ENCODE measurements at places on chromosomes 13 and 19.

GRCh38 chr13:36857253-36857652 lies 38.2 kb downstream of the RFXAP start:
- DNase-seq, result no peak

DNA sequence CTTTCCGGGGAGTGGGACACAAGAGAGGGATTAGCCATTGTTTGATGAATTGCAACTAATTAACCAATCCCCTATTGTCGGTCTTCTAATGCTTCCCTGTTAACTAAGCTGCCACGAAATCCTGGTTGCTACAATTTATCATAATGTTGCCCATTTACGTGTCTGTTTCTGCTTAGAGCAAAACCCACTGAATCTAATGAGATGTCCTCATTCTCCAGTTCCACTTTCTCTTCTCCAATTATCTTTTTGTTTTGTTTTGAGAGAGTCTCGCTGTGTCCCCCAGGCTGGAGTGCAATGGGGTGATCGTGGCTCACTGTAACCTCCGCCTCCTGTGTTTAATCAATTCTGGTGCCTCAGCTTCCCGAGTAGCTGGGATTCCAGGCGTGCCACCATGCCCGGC lies 5.2 kb upstream of the DPP9 start:
- DNase-seq, result no peak

DNA sequence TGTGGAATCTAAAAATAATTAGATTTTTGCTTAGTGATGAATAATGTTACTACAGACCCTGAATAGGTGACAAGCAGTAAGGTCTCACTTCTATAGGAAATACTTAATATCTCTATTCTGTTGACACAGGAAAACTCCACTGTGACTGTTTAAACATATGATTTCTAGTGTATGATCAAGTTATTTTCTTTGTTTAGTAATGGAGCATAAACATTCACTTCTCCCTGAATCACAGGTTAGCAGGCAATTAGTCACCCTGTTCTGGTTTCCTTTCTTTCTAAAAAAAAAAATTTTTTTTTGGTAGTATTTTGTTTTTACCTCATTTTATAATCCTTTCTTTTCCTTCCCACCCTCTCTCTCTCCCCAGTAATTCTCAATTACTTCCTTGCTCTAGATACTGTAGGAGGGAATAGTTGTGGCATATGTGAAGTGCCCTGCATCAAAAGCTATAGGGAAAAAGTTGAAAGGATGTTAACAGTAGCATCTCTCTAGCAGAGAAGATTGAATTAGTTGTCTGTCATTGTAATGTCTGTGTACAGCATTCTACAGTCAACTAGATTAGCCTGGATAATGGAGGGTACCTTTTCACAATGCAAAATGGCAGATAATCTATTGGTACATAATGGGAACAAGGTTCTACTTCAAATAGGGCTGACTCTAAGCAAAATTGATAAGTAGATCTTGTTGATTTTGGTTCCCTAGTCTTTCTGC lies 3.5 kb downstream of the HS6ST3 start:
- no peak for DNase-seq

DNA sequence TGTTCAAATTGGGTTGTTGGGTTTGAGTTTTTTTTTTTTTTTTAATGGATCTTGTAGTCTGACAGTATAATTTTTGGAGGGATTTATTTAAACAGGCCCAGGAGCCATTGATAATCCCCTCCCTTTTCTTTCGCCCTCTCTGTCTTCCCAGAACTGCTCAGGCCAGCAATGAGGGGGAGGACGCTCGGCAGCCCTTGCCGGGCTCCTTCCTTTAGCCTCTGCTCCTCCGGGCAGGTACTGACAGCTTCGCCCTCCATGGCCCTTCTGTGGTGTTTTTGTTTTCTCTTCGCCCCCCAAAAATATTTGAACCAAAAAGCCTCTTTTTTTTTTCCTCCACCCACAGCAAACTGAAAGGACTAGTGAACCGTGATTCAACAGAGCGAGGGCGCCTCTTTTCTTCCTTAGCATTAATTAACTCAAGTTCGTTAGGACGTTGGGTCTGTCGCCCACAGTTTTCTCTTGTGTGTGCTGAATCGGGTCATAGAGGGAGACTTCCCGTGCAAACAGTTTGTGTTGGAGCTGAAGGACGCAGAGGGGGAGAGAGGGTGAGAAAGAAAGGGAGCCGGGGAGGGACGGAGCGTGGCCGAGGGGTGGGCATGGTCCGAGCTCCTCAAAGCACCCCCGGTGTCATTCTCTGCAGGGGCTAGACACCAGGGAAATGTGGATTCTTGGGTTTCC lies 21.5 kb downstream of the NFIX start:
- DNase-seq, result no peak

DNA sequence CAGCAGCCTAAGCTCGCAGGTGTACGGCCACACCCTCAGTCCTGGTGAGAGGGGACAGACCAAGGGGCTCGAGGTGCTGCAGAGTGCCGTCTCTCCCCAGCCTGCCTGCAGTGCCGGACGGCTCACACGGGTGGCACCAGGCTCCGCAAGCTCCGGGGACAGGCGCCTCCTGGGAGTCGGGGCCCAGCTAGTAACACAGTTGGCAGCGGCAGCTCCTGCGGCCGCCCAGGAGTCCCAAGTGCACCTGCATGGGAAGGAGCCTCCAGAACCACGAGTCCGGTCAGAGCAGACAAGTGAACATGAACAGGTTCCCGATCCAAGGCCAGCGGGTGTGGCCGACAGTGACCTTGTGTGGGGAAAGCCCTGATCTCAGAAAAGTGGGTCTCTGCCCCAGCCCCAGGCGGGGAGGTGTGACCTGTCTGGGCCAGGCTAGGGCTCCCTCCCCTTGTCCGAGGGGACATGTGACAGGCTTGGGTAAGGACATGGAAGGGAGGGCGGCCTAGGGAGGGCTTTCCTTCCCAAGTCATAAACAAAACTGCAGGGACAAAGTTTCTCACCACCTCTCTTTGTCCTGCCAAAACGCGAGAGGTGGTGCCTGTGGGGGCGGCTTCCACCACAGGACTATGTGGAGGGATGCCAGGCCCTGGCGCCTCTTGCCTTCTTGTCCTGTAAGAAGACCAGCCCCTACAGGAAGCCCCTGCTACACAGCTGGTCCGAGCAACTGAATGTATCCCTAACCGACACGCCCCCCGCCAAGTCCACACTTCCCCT lies 46.5 kb downstream of the MLLT1 start:
- DNase-seq, result no peak

DNA sequence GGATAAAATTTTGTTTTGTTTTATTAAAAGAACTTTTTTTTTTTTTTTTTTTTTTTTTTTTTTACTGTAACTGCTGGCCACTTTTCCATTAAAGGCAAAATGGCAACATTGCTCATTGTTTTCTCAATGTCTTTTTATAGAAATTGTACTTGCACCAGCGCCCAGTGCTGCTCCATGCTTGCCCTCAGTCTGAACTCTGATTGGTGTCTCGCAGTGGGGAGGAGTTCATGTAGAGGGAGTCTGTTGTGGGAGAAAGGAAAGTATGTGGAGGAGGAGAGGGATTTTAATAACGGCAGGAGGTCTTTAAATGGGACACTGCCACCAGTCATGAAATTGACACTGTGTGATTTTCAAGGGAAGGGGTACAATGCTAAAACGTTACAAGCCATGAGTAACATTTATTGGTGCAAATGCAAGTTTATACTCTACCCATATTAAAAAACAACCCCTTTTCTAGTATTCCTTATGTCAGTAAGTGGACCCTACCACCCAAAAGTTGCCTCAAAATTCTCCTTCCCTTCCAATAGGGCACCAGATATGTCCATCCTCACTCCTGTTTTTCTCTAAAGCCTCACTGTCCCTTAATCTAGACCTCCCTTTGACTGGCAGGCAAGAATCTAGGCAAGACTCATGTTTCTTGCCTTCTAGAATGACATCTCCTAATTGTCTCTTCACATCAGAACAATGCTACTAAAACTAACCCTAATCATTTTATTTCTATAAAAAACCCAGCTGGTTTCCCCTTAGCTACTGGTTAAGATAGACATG lies 3.2 kb downstream of the RASL11A start:
- DNase-seq, result no peak

GRCh38 chr19:45939792-45940514 lies 25.4 kb upstream of the NANOS2 start:
- DNase-seq, result no peak

GRCh38 chr13:97261254-97262005 lies 39.3 kb downstream of the MBNL2 start:
- DNase-seq, result no peak

- no peak for DNase-seq
Observed at GRCh38 chr13:68081061-68081460, 850.9 kb upstream of the PCDH9 start.

GRCh38 chr19:8571006-8571411 lies 6.2 kb downstream of the MYO1F start:
- DNase-seq, result no peak

DNA sequence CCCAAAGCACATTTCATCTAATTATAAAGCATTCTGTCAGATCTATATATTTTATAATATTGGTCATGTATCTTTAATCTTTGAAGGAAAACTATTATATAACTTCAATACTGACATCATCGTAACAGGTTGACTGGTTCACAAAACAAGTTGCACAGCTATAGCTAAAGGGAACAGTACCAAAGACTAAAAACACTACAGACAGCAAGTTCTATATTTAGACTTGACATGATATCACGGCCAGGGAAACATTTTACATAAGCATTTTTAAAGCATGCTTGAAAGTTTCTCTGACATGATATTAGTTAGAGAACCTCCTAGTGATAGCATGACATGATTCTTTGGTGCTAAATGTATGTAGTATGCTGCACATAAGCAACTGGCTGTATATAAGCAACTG lies 182.5 kb downstream of the NDFIP2 start:
- no peak for DNase-seq

- DNase-seq, result no peak
Observed at GRCh38 chr19:50331221-50331993, 2.2 kb upstream of the KCNC3 start.

GRCh38 chr19:56884441-56884840 lies 43.9 kb upstream of the PEG3 start:
- no peak for DNase-seq

- peak; percentile 84 for DNase-seq
Observed at GRCh38 chr19:35557539-35558399, 5.7 kb downstream of the ATP4A start.

GRCh38 chr19:49818649-49819370 lies 721 bp downstream of the MED25 start:
- no peak for DNase-seq

DNA sequence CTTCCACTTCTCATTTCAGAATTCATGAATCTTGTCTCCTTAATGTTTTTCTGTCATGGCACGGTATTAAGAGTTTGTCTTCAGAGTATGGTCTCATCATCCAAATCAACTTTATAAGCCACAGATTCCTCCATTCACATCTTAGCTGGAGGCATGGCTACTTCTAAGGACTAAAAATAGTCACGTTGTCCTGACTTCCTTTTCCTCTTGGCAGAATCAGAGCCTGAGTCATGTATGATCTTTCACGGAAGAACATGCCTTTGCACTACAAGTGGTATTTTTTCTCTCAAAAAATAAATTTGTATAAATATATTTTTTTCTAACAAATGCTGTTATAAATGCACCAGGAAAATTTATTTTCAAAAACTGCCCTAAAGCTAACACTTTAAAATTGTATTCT lies 71.4 kb downstream of the ALOX5AP start:
- no peak for DNase-seq

GRCh38 chr13:67204764-67205163 lies 25.4 kb downstream of the PCDH9 start:
- no peak for DNase-seq

DNA sequence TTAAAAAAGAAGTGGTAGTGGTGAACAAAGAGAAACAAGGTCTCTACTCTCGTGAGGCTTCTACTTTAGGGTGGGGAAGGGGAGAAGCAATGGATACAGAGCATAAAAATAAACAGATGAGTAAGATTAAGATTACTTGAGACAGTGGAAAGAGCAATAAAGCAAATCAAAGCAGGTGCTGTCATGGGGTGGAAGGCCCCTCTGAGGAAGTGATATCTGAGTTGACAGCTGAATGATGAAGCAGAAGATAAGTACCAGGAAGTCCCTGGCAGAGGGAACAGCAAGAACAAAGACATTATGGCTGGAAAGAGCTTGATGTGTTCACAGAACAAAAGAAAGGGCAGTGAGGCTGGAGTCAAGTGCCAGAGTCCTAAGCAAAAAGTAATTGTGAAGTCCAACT lies 221.8 kb downstream of the ENOX1 start:
- DNase-seq, result no peak

GRCh38 chr19:17719730-17720400 lies 585 bp downstream of the MAP1S start:
- DNase-seq, result no peak

DNA sequence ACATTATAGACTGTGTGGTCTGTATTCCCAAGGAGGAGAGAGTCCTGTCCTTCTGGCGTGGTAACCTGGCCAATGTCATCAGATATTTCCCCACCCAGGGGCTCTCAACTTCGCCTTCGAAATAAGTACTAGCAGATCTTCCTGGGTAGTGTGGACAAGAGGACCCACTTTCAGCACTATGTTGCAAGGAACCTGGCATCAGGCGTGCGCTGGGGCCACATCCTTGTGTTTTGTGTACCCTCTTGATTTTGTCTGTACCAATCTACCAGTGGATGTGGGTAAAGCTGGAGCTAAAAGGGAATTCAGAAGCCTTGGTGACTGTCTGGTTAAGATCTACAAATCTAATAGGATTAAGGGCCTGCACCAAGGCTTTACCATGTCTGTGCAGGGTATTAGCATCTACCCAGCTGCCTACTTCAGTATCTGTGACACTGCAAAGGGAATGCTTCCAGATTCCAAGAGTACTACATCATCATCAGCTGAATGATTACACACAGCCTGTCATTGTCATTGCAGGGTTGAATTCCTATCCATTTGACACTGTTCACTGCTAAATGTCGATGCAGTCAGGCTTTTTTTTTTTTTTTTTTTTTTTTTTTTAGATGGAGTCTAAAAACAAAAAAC lies 148.0 kb downstream of the PRR20E start:
- DNase-seq, result no peak

DNA sequence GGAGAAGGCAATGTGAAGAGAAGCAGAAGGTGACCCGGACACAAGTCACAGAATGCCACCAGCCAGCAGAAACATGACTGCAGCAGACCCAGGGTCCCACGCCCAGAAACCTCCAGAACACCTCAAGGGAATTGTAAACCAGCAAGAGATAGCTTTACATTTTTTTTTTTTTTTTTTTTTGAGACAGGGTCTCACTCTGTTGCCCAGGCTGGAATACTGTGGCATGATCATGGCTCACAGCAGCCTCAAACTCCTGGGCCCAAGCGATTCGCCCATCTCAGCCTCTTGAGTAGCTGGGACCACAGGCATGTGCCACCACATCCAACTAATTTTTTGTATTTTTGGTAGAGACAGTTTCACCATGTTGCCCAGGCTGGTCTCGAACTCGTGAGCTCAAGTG lies 10.5 kb upstream of the CEACAM20 start:
- DNase-seq, result no peak
